EH (cell line): ENCODE measurements at places on chromosomes 11 and 22.

DNA sequence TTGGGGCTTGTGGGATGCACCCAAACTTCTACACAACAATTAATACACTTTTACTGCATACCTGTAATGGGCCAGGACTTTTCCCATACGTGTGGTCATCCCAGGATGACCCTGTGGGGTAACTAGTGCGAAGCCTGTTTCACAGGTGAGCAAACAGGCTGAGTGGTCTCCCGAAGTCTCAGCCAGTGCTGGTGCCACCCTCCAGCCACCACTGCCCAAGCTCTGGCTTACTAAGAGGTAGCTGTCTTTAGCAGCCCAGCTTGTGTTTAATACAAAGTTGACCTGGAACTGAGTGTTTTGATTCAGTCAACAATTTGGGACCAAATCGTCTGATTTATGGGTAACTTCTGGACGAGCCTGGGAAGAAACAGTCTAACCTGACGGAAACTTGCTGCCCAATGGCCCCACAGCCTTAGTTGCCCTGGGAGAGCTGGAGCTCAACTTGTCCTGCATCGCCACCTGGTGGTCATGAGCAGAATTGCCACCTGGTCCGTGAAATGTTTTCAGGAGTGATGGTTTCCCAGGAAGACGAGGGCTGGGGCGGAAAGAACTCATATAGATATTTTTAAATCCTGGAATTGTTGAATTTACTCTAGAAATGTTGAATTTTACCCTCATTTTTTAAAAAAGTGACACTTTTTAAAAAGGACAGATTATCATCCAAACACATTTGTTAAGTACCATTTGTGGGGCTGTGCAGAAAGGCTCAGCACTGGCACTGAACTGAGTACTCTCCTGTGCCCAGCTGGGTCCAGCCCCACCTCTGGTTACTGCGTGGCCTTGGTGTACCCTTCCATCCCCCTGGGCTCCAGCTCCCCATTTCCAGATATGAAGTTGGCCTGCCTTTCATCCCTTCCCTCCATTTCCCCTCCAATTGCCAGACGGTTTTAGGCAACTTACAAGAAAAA, 95.5 kb upstream of the PARVA start:
- peak; percentile 85 for DNase-seq

- DNase-seq: no peak
Measured at GRCh38 chr11:13015753-13016152, 6.6 kb downstream of the RASSF10 start.

GRCh38 chr11:12007769-12008737, at the start of gene DKK3:
Gene DKK3 (minus strand): TSS chr11:12008626. CDS start chr11:12008582, 44 bp downstream.
- DNase-seq: peak; percentile 58

- no peak for DNase-seq
Measured at GRCh38 chr11:128775468-128775867, 81.6 kb downstream of the FLI1 start.

DNA sequence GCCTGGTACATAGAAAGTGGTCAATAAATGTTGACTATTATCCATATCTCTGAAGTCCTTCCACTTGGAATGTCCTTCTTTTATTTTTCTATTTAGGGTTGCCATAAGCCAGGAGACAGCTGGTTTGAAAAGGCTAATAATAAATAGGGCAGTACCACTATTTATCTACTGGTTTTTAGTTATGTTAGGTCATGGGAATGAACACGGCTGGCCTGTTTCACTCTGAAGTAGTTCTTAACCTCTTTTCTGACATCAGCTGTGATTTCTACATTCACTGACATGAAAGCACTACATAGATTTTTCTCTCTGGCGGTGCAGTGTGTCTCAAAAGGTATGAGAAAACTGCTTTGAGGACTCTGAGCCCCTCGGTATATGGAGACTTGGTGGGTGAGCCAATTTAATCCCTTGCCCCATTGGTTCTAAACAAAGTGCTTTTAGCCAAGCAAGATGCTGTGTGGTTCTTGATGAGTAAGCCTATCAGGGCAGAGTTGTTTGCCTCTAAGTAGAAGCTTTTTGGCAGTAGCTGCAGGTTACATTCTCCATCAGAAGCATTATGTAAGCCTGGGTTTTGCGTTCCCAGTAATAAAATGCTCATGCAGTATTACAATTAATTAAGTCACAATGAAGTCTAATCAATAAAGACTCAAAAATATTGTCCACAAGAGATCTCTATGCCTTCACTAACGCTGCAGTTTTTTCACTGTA, 48.7 kb upstream of the APOA1 start:
- no peak for DNase-seq

- DNase-seq: peak; percentile 96
Measured at GRCh38 chr22:35995772-35996171, 32.9 kb downstream of the RBFOX2 start.

DNA sequence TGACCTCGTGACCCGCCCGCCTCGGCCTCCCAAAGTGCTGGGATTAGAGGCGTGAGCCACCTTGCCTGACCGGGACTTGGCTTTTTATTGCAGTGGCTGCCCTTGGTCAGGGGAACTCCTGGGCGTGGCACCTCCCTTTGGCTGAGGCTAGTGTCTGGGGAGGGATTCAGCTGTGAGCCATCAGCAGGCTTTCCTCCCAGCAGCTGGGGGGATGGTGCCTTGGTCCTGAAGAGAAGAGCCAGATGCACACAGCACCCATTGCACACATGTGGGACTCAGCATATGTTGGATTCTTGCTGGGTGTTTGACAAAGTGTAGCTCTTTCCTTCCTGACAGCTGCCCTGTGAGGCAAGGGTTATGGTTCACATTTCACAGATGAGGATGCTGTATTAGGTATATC, 8.4 kb downstream of the CYTH4 start:
- DNase-seq: peak; percentile 55

DNA sequence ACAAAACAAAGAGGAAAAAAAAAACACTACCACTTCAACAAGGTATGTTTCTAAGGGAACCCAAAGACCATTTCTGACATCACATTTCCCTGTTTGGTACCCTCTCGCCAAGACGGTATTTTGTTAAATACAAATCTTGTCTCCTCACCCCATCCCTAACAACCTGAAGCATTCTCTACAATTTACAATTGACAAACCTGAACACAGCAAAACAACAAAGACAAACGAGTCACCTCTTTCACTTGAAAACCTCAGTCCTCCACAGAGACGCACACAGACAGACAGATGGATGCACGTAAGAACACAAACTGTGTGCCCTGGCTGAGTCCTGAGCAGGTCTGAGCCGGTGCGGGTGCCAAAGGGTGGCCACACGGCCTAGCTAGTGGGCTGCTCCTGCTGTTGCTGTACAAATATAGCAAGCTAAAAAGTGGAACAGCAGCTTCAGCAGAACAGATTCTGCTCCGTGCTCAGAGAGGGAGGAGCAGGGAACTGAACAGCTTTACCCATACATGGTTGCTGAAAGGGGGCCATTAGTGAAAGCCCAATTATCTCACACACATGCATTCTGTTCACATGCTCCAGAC, 28.5 kb downstream of the CELF1 start:
- DNase-seq: no peak

- DNase-seq: no peak
Measured at GRCh38 chr11:7569044-7569443, 55.2 kb downstream of the PPFIBP2 start.

- DNase-seq: peak; percentile 15
Measured at GRCh38 chr11:114610984-114611944, 15.7 kb upstream of the NXPE4 start.

- no peak for DNase-seq
Measured at GRCh38 chr11:69862331-69862771, 43.1 kb upstream of the FGF3 start.

GRCh38 chr11:134278356-134278755, 2.2 kb downstream of the GLB1L3 start:
- DNase-seq: no peak

- no peak for DNase-seq
Measured at GRCh38 chr11:44033856-44034255, 13.9 kb upstream of the ACCSL start.

DNA sequence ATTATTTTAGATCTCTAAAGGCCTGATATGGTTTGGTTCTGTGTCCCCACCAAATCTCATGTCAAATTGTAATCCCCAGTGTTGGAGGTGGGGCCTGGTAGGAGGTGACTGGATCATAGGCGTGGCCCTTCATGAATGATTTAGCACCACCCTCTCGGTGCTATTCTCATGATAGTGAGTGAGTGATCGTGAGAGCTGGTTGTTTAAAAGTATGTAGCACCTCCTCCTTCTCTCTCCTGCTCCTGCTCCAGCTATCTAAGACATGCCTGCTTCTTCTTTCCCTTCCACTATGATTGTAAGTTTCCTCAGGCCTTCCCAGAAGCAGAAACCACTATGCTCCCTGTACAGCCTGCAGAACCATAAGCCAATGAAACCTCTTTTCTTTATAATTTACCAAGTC, 114.1 kb downstream of the SERGEF start:
- no peak for DNase-seq

DNA sequence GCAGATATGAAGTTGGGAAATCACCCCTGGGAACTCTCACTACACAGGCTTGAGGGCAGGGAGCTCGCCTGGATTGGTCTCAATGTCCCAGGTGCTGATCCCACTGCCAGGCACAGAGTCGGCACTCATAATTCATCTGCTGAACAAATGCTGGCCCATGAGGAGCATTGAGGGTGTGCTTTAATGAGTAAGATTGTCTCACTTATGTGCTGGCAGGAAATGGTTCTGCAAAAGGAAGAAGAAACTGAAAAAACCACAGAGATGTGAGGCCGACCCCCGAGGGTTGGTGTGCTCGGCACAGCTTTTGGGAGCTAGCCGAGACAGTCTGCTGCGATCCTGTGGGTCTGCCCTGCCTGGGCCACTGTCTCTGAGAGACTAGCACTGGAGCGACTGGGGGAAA, 9.4 kb downstream of the PLAAT2 start:
- peak; percentile 45 for DNase-seq

- no peak for DNase-seq
Measured at GRCh38 chr11:118677977-118678376, 1.5 kb downstream of the TREH start.

DNA sequence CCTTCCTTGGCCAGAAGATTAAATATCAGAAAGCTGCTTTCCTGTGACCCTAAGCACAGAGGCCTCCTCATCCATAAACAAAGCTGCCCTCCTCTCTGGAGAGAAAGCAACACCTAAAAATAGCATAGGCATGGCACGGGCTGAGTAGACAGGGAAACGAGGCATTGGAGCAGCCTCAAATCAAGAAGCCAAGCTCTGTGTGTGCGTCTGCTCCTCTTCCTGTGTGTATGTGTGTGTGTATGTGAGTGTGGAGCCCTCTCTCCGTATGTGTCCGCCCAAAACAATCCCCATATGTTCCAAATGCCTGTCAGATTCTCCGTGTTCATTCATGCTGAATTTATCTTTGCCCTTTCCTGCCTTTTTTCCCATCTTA, 24.0 kb downstream of the KCNJ5 start:
- no peak for DNase-seq
